ENCODE measurements at places on chromosomes 6 and 20.

GRCh38 chr20:17872434-17872833, 96.2 kb downstream of the SNX5 start:
- no peak for DNase-seq

GRCh38 chr6:129252377-129253071, 369.6 kb downstream of the LAMA2 start:
- DNase-seq, result no peak

GRCh38 chr6:158037021-158037420, 55.4 kb downstream of the SYNJ2 start:
- DNase-seq, result no peak

DNA sequence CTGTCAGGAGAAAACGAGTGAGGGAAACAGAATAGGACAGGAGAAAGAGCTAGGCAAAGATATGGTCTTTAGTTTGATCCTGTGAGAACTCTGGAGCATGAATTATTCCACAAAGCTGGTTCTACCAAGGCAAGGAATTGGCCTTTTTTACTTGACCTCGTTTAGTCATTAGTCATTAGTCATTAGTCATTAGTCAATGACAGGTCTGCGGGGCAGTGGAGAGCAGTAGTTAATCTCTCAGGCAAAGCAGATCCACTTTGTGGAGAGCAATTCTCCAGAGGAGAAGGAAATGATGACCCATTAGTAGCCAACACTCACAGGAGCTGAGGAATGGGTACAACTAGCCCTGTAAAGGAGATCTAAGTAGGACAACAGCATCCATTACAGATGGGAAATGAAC, 22.0 kb upstream of the ABCC10 start:
- no peak for DNase-seq

GRCh38 chr20:19849341-19850197, 91.5 kb downstream of the RIN2 start:
- no peak for DNase-seq

DNA sequence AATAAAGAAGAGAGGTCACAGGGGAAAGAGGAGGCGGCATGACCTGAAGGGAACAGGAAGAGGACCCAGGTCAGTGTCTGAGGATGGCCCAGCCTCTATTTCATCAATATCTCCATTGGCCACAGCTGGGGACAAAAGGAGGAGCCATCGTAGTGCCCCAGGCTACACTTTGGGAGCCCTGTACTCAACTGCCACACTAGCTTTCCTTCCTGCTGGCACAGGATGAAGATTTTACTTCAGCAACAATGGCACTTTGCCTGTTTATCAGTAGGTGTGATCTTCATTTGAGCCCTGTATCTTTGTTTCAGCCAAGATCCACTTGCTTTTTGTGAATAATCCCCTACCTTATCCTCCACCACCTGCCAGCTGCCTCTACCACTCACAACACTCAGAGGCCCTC, 35.4 kb upstream of the RCAN2 start:
- no peak for DNase-seq

- DNase-seq, result no peak
These were observed 800 bp downstream of the ABCC10 start for GRCh38 chr6:43428112-43428570.

- no peak for DNase-seq
These were observed 20.6 kb upstream of the BHLHE23 start for GRCh38 chr20:63027221-63027921.

DNA sequence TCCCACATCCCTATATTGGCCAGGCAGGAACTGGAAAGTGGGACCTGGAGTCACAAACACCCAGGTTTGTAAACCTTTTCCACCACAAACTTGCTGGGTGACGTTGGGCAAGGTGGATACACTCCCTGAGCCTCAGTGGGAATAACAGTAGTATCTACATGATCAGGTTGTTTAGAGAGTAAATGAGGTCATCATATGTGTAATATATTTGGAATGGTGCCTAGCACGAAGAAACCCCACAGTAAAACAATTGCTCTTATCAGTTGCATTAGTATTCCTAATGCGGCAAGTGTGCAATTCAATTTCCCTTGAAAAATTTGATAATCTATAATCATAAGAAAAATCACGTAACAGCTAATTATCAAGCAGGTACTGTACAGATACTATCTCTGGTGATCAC, 51.9 kb downstream of the HIVEP2 start:
- DNase-seq, result no peak

GRCh38 chr20:44098256-44098630, 88.7 kb downstream of the JPH2 start:
- no peak for DNase-seq

- DNase-seq, result peak; percentile 95
These were observed 347.7 kb downstream of the BCKDHB start for GRCh38 chr6:80454197-80454596.

GRCh38 chr6:48826901-48827701, 636.0 kb downstream of the MMUT start:
- peak; percentile 98 for DNase-seq

GRCh38 chr6:24460966-24461365, 28.4 kb downstream of the GPLD1 start:
- DNase-seq, result no peak

- DNase-seq, result peak; percentile 24
These were observed 55.2 kb downstream of the PSMB1 start for GRCh38 chr6:170497841-170498301.

GRCh38 chr6:21587961-21588480, 5.5 kb upstream of the SOX4 start:
- no peak for DNase-seq

GRCh38 chr20:25079171-25079570, 2.8 kb downstream of the VSX1 start:
- DNase-seq, result no peak

DNA sequence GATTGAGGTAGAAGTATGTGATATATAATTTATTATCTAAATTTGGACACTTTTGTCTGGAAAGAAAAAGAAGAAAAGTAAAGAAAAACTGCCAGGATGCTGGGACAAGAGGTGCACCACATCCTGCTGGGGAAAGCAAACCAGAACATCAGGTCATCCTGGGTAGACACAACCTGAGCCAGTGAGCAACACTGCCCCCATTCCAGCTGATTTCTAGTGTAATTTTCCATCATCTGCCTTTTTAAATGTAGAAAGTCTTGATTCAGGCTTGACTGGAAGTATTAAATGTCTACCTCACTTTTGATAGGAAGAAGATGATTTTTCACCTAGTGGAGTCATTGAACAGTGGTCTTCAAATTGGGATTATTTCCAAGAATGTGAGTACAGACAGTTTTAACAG, 1164.5 kb upstream of the CITED2 start:
- no peak for DNase-seq

- DNase-seq, result no peak
These were observed 112.1 kb upstream of the EYS start for GRCh38 chr6:65819152-65819551.

DNA sequence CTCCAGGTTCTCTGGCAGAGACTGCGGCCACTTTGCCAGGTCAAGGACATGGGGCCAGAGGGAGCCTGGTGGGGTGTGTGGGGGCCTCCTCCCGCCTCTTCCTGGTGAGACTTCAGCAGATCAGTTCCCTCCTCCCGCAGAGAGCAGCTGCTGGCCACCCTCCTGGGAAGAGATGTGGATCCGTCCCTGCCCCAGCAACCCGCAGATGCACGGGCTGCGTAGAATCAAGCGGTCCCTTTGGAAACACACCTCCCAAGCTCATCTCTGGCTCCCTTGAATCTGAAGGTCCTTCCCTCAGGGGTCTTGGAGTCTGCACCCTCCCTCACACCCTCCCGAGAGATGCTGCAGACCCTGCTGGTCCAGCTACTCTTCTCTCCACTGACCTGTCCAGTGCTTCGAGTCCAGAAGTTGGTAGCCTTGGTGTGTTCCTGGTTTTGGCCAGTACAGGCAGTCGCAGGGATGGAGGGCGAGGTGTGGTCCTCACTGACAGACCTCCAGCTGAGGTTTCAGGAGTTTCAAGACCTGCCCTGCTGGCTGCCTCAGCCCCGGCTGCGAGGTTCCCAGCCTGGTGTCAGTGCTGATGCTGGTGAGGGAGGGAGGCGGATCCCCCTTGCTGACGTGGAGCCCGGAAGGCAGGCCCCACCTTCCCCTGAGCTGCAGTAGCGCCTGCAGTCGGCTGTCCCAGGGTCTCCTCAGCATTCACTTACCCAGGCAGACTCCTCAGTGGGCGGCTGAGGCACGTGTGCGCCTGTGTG, at the start of gene NPBWR2:
Gene NPBWR2 (minus strand): TSS at position 585 of the 755 bp plus-strand sequence. CDS start 734 bp downstream, outside the sequence.
- DNase-seq, result no peak

DNA sequence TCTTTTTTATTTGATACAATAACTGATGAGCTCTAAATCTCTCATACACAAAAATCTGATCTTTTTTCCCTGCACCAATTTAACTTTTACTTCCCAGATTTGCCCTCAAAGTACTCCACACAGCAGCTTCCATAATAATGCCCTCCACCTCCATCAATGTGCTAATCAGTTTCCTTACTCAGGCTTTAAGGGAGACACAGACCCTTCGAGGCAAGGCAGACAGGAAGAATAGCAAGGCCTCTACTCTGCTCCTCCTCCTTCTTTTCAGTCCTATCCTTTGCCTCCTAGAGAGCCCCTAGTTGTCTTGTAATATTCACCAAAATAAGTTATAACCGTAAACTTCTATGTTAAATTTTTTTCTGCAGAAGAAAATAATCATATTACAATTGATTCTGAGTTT, 444.9 kb upstream of the RNF217 start:
- no peak for DNase-seq

DNA sequence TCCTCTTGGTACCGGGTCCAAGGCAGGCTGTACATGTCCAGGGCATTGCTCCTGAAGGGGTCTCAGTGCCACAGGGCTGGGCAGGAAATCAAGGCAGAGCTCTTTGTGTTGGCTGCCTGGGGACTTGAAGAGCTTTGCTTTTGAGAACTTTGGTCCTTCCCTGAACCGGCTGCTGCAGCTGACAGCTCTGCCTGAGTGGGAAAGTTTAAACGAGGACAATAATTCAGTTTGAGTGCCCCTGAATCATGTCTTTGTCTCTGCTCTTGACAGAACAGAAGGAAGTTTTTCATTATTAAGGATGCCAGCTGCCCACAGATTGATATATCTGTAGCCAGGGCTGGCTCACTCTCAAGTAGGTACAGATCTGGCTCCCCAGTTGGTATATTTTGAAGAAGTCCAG, 56.1 kb downstream of the ANKRD6 start:
- DNase-seq, result no peak

GRCh38 chr6:27545271-27546046, 72.6 kb upstream of the ZNF184 start:
- peak; percentile 91 for DNase-seq

GRCh38 chr6:144661116-144661806, 376.1 kb downstream of the UTRN start:
- DNase-seq, result no peak

- no peak for DNase-seq
These were observed 203.9 kb upstream of the CST7 start for GRCh38 chr20:24745206-24745605.

DNA sequence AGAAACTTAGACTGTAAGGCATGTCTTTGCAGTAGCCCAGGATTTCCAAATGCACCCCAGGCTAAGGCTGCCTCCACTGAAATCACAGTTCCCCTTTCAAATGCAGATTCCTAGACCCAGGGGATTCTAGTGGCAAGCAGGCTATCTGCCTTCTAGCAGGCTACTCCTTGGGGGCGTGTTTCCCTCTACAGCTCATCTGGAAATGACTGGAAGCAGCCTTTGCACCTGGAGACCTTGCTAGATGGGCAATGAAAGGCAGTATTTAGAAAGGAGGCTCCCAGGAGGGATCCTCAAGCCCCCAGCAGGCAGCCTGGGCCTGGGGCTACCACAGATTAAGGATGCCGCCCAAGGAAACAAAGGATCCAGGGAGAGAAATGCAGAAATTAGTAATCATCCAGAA, 26.0 kb upstream of the SYNDIG1 start:
- DNase-seq, result no peak

DNA sequence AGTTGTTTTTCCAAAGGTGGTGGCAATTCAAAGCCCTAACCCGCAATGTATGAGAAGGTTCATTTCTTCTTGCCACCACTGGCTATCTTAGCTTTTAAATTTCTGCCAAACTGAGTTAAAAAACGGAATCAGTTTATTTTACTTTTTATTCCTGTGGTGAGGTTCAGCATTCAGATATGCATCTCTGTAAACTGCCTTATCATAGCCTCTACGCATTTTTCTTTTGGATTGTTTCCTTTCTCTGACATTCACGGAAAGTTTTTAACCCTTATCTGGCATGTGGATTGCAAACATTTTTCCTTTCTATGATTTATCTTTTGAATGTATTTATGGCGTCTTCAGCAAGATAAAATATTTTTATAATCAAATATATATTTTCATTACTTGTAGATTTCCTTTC, 37.7 kb downstream of the AK9 start:
- DNase-seq, result no peak

DNA sequence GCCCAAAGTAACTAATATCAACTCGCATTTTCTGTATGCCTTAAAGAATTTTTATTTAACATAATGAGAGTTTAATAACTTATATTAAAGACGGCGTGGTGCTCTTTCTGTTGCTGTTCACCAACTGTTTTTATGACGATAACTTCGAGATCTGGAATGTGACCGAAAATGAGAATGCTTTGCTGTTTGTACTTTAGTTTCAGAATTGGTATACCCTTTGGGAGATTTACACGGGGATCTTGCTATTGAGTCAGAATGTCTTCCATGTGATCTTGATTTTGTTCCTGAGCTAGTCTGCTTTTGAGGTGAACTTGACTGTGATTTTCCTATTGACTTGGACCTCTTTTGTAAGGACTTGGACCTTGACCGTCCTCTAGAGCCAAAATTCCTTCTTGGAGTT, 17.9 kb downstream of the PNRC1 start:
- DNase-seq, result no peak

GRCh38 chr20:56171087-56172012, 77.2 kb upstream of the MC3R start:
- DNase-seq, result no peak

DNA sequence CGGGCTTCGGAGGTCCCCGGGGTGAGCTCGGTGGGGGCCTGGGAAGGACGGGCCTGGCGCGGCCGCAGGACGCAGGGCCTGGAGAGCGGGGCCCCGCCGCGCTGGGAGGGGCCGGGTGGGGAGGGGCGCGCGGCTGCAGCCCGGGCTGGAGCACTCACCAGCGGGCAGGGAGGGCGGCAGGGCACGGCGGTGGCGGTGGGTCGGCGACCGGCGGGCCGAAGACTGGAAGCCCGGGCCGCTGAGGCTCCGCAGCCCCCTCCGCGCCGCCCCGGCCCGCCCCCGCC, at the start of gene GATA5:
Gene GATA5 (minus strand): TSS at position 224 of the 284 bp plus-strand sequence. CDS start 474 bp downstream, outside the sequence.
- DNase-seq, result no peak

- DNase-seq, result no peak
These were observed 106.7 kb upstream of the SAMD5 start for GRCh38 chr6:147401779-147402178.

GRCh38 chr6:114941078-114941477, 598.3 kb upstream of the HS3ST5 start:
- DNase-seq, result no peak

DNA sequence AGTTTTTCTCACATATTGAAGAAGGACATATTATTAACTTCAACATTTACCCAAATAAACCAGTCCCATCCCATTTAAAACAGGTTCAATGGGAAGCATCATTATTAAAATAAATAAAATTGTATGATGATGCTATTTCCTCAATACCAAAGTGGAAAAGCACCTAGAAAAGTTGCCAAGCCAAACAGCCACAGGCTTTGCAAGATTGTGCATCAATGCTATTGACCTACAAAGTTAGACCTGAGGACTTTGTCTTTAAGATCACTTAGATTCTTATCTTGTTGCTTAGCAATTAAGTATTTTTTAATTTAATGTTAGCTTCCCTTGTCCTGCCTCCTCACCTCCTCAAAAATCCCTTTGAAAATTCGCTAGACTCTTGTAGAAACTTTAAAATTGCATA, 132.1 kb downstream of the SAMD5 start:
- DNase-seq, result no peak

- DNase-seq, result no peak
These were observed 289.3 kb downstream of the FARS2 start for GRCh38 chr6:5550631-5551030.

GRCh38 chr6:118083711-118084110, 176.6 kb downstream of the SLC35F1 start:
- DNase-seq, result no peak
